Tracheal epithelial cell (primary cell): ENCODE measurements at places on chromosomes 12 and 14. TPM values are rescaled to one million over a fixed set of nuclear protein-coding genes. Genes with fewer than 3 reads are reported as not detected.

The OR4N2 gene
- total RNA-seq, result not detected in 2 replicates

The CCDC197 gene
- total RNA-seq, result not detected in 2 replicates

The IL22 gene
- not detected in 2 replicates for total RNA-seq

The RPL10L gene
- total RNA-seq, result not detected in 2 replicates

The CBX5 gene
- total RNA-seq, result 14.0 and 26.0 TPM in 2 replicates
